ENCODE measurements at places on chromosomes 13 and 19.

DNA sequence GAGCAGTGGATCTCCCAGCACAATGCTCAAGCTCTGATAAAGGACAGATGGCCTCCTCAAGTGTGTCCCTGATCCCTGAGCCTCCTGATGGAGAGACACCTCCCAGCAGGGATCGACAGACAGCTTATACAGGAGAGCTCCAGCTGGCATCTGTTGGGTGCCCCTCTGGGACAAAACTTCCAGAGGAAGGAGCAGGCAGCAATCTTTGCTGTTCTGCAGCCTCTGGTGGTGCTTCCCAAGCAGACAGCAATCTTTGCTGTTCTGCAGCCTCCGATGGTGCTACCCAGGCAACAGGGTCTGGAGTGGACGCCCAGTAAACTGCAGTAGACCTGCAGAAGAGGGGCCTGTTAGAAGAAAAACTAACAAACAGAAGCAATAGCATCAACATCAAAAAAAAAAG, 349.3 kb upstream of the SPRY2 start:
- DNase-seq: no peak

DNA sequence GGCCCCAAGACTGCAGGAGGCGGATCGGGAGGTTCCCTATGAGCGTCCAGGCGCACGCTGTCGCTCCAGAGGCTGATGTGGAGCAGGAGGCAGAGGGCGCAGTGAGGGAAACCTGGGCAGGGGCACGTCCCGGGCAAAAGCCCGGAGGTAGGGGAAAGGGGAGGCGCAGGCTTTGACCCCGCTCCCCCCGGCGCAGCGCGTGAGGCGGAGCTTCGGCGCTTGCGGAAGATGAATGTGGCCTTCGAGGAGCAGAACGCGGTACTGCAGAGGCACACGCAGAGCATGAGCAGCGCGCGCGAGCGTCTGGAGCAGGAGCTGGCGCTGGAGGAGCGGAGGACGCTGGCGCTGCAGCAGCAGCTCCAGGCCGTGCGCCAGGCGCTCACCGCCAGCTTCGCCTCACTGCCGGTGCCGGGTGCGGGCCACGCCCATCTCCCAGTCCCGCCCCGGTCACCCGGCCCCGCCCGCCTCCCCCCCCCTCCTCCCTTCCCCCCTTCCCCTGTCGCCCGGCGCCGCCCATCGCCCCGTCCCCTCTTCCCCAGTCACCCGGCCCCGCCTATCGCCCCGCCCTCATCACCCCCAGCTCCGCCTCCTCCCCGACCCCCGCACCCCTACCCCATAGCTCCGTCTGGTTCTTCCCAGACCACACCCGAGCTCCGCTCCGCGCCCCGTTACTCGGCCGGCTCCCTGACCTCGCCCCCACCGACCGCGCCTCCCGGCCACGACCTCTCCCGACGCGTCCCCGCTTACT, 4.1 kb downstream of the HMG20B start:
- DNase-seq: no peak

GRCh38 chr19:17479325-17479791, 9.0 kb downstream of the SLC27A1 start:
- DNase-seq: no peak

GRCh38 chr19:47523473-47523872, 8.6 kb upstream of the NAPA start:
- no peak for DNase-seq

DNA sequence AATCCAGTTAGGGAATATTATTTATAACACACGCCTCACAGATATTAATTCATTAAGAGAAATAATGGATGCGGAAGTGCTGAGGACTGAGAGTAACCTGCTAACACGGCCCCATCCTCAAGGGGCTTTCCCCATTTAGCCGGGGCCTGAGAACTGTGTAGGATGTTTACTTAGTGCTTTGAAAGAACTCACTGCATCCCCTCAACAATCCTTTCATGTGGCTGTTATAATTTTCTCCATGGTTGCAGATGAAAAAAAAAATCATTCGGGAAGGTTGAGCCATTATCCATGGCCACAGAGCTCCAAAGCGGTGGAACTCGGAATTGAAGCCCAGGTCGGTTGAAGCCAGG, 98.2 kb downstream of the ING1 start:
- DNase-seq: no peak

Data from CD8-positive, alpha-beta memory T cell (primary cell).